ENCODE measurements at places on chromosomes 6 and 20.

GRCh38 chr6:12637960-12638641, 78.5 kb upstream of the PHACTR1 start:
- peak; percentile 55 for DNase-seq

GRCh38 chr6:128573036-128573435, 52.6 kb upstream of the PTPRK start:
- no peak for DNase-seq

DNA sequence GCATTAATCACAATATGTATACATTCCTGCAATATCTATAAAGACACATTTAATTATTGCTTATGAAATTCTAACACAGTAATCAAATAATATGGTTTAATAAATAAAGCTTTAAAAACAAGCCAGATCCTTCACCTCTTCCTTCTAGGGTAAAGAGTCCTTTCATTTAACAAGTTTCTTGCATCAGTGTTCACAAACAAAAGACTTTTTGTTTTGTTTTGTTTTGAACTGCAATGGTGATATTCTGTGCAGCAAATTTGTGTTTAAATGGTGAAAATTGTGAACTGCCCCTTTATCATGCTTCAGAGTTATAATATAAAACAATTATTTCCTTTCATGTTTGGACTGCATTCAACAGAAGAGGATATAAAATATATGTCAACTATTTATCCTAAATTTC, 177.3 kb downstream of the EPHA7 start:
- DNase-seq, result no peak

DNA sequence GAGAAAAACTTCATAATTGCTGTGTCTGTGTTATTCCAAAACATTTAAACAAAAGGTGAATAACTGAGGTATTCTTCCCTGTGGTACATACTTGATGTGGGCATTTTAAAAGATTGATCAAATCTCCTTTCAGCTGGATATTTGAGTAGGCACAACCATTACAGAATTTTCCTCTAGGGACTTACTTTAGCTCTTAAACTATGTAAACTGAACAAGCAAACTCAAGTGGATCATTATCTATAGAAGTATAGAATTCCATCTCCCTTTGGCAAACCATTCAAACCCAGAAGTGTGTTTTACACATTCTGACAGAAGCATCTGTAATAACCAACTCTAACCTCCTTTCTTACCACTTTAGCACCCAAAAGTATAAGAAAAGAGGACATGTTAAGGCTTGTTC, 241.4 kb downstream of the ESR1 start:
- DNase-seq, result no peak

GRCh38 chr6:161200610-161201370, 73.1 kb downstream of the AGPAT4 start:
- no peak for DNase-seq

DNA sequence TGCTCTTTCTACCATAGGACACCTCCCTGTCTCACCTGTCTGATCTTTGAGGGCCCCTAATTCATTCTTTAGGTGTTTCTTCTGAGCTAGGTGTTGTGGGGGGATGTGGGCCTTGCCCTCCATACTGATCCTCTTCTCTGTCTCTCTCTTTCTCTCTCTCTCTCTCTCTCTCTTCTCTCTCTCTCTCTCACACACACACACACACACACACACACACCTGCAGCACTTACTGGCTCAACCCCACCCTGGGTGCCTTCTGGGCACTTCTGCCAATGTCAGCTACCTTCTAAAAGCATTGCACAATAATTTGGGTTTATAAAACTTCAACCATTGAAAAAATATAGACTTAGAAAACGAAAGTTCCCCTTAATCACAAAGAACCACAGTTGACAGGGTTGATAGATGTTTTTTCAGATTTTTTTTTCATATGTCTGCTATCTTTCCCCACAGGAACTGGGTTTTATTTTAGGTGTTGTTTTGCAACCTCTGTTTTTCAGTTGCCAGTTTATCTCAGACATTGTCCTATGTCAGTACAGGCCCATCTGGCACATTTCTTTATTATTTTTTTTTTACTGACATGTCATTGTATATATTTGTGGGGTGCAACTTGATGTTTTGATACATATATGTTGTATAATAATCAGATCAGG, 28.1 kb downstream of the PKIG start:
- no peak for DNase-seq

DNA sequence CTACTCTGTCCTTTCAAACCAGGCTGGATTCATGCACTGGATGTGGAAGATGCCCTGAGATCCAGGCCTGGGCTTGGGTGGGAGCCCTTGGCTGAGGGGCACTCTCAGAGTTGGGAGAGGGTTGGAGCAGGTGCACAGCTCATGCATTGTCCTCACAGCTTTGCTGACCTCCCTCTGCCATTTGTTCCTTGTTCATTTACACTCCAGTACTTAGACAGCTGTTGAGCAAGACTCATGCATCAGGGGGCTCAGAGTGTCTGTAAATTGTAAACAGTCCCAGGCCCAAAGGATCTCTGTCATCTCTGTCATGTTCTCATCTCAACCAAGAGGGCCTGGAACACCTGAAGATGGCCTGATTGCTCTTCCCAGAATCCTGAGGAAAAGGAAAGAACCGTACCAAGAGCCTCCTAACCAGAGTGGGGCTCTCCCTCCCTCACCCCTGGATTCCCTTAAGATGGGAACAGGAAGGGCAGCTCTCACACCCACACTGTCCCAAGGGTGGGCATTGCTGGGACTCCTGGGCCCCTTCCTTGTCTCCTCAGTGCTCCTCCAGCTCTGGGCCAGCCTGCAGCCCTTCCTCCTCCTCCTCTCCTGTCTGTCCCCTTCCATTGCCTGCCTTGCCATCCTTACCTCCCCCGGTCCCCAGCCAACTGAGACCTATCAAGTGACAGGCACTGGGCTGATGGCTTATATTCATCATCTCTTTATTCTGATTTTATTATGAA, 132.9 kb downstream of the FOXO3 start:
- DNase-seq, result no peak

DNA sequence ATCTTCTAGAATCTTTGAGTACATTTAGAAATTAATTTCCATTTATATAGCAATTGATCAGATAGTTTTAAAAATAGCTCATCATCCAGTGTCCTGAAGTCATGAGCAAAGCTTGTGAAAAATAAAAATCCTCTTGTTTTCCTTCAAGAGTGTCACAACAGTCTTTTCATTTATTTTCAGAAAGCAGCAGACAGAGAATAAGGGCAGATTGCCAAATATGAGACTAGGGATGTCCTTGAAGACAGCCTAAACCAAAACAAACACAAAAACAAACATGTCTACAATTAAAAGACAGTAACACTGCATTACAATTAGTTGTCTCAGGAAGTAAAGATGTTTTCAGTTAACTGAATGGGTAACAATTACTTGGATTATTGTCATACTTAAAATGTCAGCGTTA, 682.8 kb downstream of the TFAP2A start:
- no peak for DNase-seq

DNA sequence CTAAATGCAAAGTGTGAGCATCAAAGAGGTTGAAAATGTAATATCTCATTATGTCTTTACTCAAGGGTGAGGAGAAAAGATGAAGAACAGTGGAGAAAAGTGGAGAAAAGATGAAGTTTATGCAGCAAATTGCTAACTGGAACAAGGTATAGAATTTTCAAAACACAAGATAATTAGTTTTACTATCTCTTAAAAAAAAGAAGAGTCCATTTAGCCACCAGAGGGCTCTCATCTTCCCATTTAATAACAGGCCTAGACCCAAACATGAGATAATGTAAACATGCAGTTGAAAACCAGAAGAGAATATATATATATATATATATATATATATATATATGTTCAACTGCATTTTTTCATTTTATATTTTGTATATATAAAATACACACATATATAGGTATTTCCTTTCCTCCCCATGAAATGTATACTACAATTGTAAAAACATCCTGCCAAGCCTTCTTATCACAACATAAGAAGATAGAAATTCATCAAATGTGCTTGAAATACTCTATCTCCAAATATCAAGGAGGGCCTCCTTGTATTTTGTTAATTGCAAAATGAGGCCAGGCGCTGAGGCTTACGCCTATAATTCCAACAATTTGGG, 78.4 kb downstream of the ADTRP start:
- no peak for DNase-seq

DNA sequence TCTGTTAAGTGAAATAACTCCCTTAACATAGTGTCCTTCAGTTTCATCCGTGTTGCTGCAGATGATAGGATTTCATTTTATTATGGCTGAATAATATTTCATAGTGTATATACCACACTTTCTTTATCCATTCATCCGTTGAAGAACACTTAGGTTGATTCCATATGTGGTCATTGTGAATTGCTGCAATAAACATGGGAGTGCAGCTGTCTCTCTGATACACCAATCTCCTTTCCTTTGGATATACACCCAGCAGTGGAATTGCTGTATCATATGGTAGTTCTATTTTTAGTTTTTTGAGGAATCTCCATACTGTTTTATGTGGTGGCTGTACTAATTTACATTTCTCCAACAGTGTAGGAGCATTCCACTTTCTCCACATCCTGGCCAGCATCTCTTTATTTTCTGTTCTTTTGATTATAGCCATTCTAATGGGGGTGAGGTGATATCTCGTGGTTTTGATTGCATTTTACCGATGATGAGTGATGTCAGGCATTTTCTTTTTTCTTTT, 193.2 kb downstream of the SLC16A10 start:
- DNase-seq, result no peak

DNA sequence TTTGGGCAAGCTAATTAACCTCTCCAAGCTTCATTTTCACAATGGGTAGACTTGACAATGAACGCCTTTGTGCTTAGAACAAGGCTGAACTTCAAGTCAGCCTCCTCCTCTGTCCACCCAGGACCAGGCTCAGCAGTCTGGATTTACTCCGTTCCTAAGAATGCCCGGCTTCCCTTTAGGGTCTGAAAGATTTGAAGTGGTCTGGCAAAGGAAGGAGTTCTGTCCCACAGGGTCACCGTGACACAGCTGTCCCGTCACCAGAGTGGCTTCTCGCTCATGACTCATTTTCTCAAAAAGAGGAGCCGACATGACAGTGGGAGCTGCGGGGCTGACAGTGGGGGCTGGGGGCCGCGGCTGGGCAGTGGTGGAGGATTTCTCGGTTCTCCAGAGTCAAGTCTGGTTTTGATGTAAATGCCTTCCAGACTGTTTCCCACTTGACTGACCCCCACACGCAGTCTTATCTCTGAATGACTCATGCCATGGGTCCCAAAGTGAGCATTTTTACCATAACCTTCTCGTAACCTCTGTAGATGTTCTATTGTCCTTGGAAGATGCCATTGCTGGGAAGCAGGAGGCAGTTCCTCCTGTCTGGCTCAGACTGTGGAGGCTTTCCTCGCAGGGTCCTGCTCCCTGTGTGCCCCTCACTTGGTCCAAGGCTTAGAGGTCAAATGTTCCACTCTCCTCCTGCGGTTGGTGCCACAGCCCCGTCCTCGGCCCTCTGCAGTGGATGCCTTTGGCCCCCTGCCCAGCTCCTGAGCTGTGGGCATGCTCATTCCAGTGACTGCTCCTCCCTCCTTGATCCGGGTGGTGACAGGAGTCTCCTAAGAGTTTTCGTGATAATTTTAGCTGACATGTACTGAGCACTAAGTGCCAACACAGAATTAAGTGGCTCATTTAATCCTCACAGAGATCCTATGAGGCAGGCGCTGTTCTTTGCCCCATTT, 253.1 kb downstream of the FNDC1 start:
- no peak for DNase-seq

- no peak for DNase-seq
Observed at GRCh38 chr6:19830171-19830570, 7.0 kb upstream of the ID4 start.

DNA sequence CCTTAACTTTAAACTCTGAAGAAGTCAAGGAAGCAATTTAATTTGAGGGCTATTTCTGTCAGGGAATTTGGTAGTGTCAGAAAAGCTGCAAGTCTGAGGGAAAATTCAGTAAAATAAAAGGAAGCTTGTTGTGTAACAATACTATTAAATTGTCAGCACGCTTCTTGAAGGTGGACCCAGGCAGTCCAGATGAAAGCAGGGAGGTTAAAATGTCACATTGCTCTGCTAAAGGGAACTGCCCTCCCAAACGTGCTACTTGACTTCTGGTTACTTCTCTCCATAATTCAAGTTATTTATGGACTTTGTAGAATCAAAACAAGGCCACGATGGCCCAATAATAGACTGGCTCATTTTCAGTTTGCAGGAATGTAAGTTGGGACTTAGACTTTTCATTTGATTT, 28.2 kb upstream of the ARMC2 start:
- DNase-seq, result no peak

DNA sequence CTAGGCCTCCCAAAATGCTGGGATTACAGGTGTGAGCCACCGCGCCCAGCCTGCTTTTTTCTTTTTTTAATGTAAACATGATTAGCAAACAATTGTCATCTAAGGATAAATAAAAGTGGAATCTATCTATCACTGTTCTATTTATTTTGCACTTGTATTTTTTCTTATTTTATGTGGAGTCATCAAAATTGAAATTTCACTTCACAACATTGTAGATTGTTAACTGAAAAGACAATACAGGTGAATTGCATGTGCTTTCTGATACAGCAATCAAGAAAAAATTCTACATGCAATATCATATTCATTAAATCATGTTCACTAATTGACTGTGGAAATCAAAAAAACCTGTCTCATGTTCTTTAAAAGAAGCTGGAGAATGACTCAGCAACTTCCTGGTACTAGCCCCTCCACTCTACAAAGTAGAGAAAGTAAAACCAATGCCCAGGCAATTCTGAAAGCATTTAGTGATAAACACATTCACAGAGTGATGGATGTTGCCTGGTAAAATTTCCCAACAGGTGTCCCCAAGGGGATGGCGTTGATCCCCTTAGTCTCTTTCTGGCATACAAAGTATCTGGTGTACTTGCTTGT, 10.7 kb upstream of the RFX6 start:
- peak; percentile 10 for DNase-seq

- DNase-seq, result no peak
Observed at GRCh38 chr6:107654764-107655163, 164.8 kb downstream of the SOBP start.

DNA sequence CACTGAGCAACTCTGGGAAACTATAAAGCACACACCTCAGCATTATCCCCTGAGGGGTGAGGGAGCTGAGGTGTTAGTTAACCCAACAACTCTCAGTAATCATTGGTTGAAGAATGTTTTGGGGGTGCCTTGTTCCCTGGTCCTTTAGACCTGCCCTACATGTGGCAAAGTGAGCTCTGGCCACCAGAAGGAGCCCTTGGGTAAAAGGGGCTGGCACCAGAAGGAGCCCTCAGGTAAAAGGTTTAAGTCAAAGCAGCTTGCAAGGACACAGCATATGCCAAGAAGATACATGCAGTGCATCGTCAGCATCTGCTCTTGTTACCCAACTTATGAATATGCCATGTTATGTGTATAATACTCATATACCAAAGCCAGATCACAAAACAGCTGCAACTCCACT, 1081.7 kb downstream of the KIF16B start:
- no peak for DNase-seq

Data from GDM1 (cell line).